Esophagus muscularis mucosa (tissue), 4 donors: ENCODE measurements at places on chromosomes 7 and 10. TPM values are rescaled to one million over a fixed set of nuclear protein-coding genes. Genes with fewer than 3 reads are reported as not detected.

- no peaks in the 10 kb centered on the region for H3K4me1 ChIP-seq
- no peaks in the 10 kb centered on the region for H3K36me3 ChIP-seq
- H3K27me3 ChIP-seq = peaks cover 23% of the 10 kb centered on the region
- H3K27ac ChIP-seq = no peak overlapping the region
- no peak for DNase-seq
These were observed 108.5 kb upstream of the SFMBT2 start for GRCh38 chr10:7519351-7519750.

GRCh38 chr7:88111954-88112471 lies 107.8 kb downstream of the SRI start:
- H3K4me1 ChIP-seq = no peaks in the 10 kb centered on the region
- no peak overlapping the region for H3K4me3 ChIP-seq
- no peaks in the 10 kb centered on the region for H3K27me3 ChIP-seq

GRCh38 chr10:48496831-48497779 lies 107.8 kb downstream of the ARHGAP22 start:
- no peak overlapping the region for H3K4me3 ChIP-seq
- no peaks in the 10 kb centered on the region for H3K27me3 ChIP-seq
- peaks cover 7% of the 10 kb centered on the region for H3K4me1 ChIP-seq
- no peaks in the 10 kb centered on the region for H3K36me3 ChIP-seq
- DNase-seq = peak; percentile 89

GRCh38 chr7:143126146-143126545 lies 5.7 kb upstream of the PIP start:
- H3K4me3 ChIP-seq = no peak overlapping the region
- no peaks in the 10 kb centered on the region for H3K36me3 ChIP-seq
- H3K27me3 ChIP-seq = no peaks in the 10 kb centered on the region
- H3K27ac ChIP-seq = no peak overlapping the region
- no peaks in the 10 kb centered on the region for H3K4me1 ChIP-seq
- DNase-seq = no peak

DNA sequence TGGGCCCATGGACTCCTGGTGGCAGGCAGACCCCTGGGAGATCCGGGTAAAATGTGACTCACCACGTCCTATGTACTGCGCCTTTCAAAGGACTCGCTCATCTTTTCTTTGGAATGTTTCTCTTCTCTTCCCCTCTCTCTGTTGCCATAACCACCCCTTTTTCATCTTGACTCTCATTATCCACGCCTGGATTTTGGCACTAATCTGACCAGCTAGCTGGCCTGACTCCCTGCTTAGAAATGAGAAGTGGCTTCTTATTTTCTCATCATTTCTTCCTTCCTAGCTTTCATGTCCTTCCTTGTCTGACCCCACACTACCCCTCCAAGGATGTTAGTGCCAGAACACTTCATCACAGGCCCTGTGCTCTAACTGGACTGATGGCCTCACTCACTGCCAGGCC lies 98.0 kb upstream of the FAM171A1 start:
- no peak for DNase-seq
- no peaks in the 10 kb centered on the region for H3K36me3 ChIP-seq
- no peak overlapping the region for H3K4me3 ChIP-seq
- H3K4me1 ChIP-seq = no peaks in the 10 kb centered on the region

- no peak overlapping the region for H3K27ac ChIP-seq
- no peak overlapping the region for H3K4me3 ChIP-seq
- DNase-seq = no peak
- no peaks in the 10 kb centered on the region for H3K4me1 ChIP-seq
- no peaks in the 10 kb centered on the region for H3K36me3 ChIP-seq
- H3K27me3 ChIP-seq = no peaks in the 10 kb centered on the region
These were observed 15.3 kb downstream of the MRPL32 start for GRCh38 chr7:42947521-42947920.

- H3K27ac ChIP-seq = no peak overlapping the region
- no peak for DNase-seq
- H3K27me3 ChIP-seq = no peaks in the 10 kb centered on the region
- no peaks in the 10 kb centered on the region for H3K36me3 ChIP-seq
These were observed 69.4 kb downstream of the COL13A1 start for GRCh38 chr10:69871074-69871473.

- no peak overlapping the region for H3K4me3 ChIP-seq
- H3K4me1 ChIP-seq = peaks cover 9% of the 10 kb centered on the region
- no peaks in the 10 kb centered on the region for H3K36me3 ChIP-seq
- no peak overlapping the region for H3K27ac ChIP-seq
- no peaks in the 10 kb centered on the region for H3K27me3 ChIP-seq
These were observed 12.0 kb downstream of the IFIT5 start for GRCh38 chr10:89426230-89426868.

- H3K4me3 ChIP-seq = no peak overlapping the region
- H3K27me3 ChIP-seq = no peaks in the 10 kb centered on the region
- no peak for DNase-seq
- no peak overlapping the region for H3K27ac ChIP-seq
- no peaks in the 10 kb centered on the region for H3K36me3 ChIP-seq
These were observed 464.4 kb upstream of the MBL2 start for GRCh38 chr10:53236941-53237340.

DNA sequence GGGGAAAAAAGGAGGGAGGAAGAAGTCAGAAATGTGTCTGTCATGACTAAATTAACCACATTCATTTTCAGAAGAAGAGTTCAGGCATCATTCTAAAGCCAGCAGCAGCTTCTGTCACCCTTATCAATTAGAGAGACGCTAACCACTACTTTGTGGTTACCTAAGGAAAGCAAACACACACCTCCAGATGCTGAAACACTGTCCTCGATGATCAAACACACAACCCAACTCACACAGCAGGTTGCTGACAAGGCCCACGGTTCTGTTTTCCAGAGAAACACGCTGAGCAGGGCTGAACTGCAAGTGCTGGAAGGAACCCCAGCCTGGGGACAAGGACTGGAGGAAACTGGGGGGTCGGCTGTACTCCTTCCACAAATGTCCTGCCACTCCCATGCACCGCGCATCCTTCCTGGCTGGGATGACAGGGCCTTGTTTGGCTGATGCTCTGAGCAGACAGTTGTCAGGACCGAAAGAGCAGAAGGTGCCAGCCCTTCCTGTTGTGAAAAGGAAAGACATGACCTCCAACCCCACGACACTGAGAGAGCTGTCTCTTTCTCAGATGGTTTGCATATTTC lies 36.6 kb downstream of the PRKCQ start:
- H3K4me3 ChIP-seq = no peak overlapping the region
- DNase-seq = no peak
- H3K27ac ChIP-seq = no peak overlapping the region
- H3K4me1 ChIP-seq = no peaks in the 10 kb centered on the region

DNA sequence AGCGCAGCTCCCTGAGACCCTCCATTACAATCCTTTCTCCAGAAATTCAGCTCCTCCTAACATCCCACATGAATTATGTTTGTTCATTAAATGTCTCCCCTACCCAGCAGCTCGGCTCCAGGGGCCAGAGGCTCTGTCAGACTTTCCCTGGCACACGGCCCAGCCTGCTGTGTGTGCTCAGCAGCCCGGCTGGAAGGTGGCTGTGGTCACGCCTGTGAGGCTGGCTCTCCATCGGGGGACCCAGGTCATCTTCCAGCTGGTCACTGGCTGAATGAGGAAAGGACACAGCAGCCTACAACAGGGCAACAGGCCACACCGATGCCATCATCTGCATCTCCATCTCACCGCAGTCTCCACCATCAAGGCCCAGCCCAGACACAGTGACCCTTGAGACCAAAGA lies 219.8 kb downstream of the MAD1L1 start:
- H3K27me3 ChIP-seq = no peaks in the 10 kb centered on the region
- H3K4me1 ChIP-seq = peaks cover 11% of the 10 kb centered on the region
- H3K4me3 ChIP-seq = no peak overlapping the region
- peaks cover 29% of the 10 kb centered on the region for H3K36me3 ChIP-seq
- no peak for DNase-seq
- no peak overlapping the region for H3K27ac ChIP-seq

DNA sequence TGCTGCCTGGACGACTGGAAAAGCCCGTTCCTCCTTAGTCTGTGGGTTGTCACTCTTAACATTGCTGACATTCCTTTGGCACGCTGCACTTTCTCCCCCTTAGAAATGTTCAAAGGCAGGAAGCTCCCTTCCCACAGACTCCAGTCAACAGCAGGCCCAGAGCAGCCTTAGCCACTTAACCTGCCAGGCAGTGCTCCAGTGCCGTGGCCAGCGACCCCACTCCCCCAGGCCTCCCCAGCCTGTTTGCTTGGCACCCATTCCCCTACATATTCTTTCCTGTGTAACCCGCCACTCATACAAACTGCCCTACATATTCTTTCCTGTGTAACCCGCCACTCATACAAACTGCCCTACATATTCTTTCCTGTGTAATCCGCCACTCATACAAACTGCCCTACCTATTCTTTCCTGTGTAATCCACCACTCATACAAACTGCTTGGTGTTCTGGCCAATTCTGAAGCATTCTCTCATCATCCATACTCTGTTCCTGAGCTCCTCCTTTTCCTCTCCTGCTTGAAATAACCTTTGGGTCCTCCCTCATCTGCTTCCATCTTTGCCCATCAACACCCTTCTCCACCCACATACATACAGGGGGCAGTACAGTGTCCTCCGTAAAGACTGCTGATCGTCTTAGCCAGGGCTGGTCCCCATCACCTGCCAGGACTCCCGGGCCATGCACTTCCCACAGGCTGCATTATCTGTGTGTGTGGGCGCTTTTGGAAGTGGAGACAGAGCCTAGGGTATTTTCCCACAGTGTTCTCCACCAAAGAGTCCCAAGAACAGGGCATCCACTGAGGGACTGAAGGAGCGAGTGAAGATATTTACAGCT lies 57.3 kb downstream of the ADARB2 start:
- no peaks in the 10 kb centered on the region for H3K4me1 ChIP-seq
- no peak overlapping the region for H3K4me3 ChIP-seq
- no peaks in the 10 kb centered on the region for H3K27me3 ChIP-seq

- H3K4me1 ChIP-seq = peaks cover 17% of the 10 kb centered on the region
- H3K4me3 ChIP-seq = no peak overlapping the region
- no peaks in the 10 kb centered on the region for H3K27me3 ChIP-seq
- H3K27ac ChIP-seq = no peak overlapping the region
- DNase-seq = no peak
These were observed 189.3 kb downstream of the PRPF18 start for GRCh38 chr10:13775786-13776775.

DNA sequence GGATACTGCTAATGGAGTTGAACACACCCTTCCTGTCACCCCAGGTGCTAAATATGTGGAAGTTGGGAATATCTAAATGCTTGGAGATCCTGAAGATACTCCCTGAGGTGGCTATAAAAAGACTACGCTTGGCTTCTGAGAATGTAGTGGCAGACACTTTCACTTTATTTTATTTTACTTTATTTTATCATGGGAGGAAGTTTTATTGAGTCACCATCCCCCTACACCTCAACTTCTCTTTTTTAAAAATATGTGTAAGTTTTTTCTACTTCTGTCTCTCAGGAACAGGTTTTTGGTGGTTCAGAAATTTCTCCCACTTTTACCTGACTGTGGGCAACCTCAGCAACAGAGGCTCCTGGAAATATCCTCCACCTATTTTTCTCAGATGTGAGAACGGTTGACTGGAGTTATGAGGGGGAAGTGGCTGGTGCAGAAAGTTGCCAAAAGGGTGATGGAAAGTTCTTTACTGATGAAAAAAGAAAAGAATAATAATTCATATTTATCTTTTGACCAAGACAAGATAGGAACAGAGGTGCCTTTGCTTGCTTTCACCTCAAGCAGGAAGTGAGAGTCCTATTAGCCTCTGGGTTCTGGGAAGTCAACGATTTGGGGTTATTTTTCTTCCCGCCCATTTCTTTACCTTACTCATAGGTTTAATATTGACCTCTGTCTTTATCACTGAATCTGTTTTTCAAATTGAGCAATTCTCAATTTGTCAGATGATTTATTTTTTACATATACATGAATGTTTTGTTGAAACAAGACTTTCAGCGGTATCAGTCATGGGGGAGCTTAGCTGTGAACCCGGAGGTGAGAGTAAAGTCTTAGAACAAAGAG lies 103.6 kb downstream of the AHR start:
- peaks cover 9% of the 10 kb centered on the region for H3K4me1 ChIP-seq
- no peaks in the 10 kb centered on the region for H3K36me3 ChIP-seq
- H3K27ac ChIP-seq = no peak overlapping the region
- DNase-seq = no peak
- no peaks in the 10 kb centered on the region for H3K27me3 ChIP-seq
- no peak overlapping the region for H3K4me3 ChIP-seq

- no peaks in the 10 kb centered on the region for H3K27me3 ChIP-seq
- H3K4me1 ChIP-seq = peaks cover 5% of the 10 kb centered on the region
- no peak overlapping the region for H3K27ac ChIP-seq
- no peak overlapping the region for H3K4me3 ChIP-seq
- no peak for DNase-seq
These were observed 101.4 kb downstream of the SEMA3E start for GRCh38 chr7:83547526-83547925.

GRCh38 chr10:5465976-5466450 lies 33.4 kb downstream of the CALML5 start:
- H3K36me3 ChIP-seq = no peaks in the 10 kb centered on the region
- DNase-seq = peak; percentile 55
- H3K4me1 ChIP-seq = peaks cover 14% of the 10 kb centered on the region
- no peaks in the 10 kb centered on the region for H3K27me3 ChIP-seq
- H3K27ac ChIP-seq = peak overlapping the region; percentile 58
- no peak overlapping the region for H3K4me3 ChIP-seq

GRCh38 chr7:90401989-90402388 lies 1.3 kb upstream of the CLDN12 start:
- no peak overlapping the region for H3K27ac ChIP-seq
- no peak overlapping the region for H3K4me3 ChIP-seq
- no peaks in the 10 kb centered on the region for H3K27me3 ChIP-seq
- peaks cover 15% of the 10 kb centered on the region for H3K36me3 ChIP-seq

DNA sequence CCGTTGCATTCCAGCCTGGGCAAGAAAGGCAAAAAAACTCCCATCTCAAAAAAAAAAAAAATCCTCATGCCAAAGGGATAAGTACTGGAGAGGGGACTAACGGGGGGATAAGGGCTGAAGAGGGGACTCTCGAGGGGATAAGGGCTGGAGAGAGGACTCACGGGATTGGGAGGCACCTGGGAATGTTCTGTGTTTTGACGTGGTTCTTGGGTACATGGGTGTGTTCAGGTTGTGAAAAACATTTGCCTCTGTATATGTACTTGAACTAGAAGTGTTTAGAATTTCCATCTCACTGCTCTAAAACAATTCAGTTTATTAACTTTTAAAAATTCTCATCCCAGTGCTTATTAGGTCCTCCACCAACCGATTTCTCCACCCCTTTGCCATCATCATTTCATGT lies 4.5 kb downstream of the FKBP6 start:
- no peak overlapping the region for H3K27ac ChIP-seq
- no peak for DNase-seq
- no peak overlapping the region for H3K4me3 ChIP-seq

Gene CALML3
- total RNA-seq = not detected

Gene NPVF
- total RNA-seq = not detected

Gene SEMA3A
- total RNA-seq = 32.5 TPM

Gene CCL24
- total RNA-seq = not detected

Gene STX1A
- total RNA-seq = 8.3 TPM

Gene SSMEM1
- not detected for total RNA-seq
